ENCODE measurements at places on chromosomes 5 and 9. TPM values are rescaled to one million over a fixed set of nuclear protein-coding genes. Genes with fewer than 3 reads are reported as not detected.
A peak's percentile ranks its signal among the peaks of the same experiment; 100 is the strongest.

The FCN2 gene
- total RNA-seq, result not detected

The ADAMTSL2 gene
- total RNA-seq, result not detected

The SHOC1 gene
- not detected for total RNA-seq

The PRRT1B gene
- total RNA-seq, result not detected

The SLC4A9 gene
- total RNA-seq, result not detected

The SLC34A3 gene
- not detected for total RNA-seq

The NFIB gene
- total RNA-seq, result 0.20 TPM

The GABRA1 gene
- not detected for total RNA-seq

The AK6 gene
- total RNA-seq, result 9.8 TPM

The SCGB3A2 gene
- not detected for total RNA-seq

- no peaks in the 10 kb centered on the region for H3K4me1 ChIP-seq
- DNase-seq, result no peak
- H3K27ac ChIP-seq, result no peak overlapping the region
- no peaks in the 10 kb centered on the region for H3K27me3 ChIP-seq
- H3K4me3 ChIP-seq, result no peak overlapping the region
Observed at GRCh38 chr5:132679717-132680380, 6.1 kb downstream of the IL4 start.

- DNase-seq, result no peak
- no peaks in the 10 kb centered on the region for H3K27me3 ChIP-seq
- H3K4me3 ChIP-seq, result no peak overlapping the region
Observed at GRCh38 chr9:105193560-105193959, 50.9 kb upstream of the SLC44A1 start.

GRCh38 chr5:143572671-143573070, 169.2 kb upstream of the NR3C1 start:
- DNase-seq, result no peak
- no peaks in the 10 kb centered on the region for H3K27me3 ChIP-seq
- no peak overlapping the region for H3K4me3 ChIP-seq
- no peaks in the 10 kb centered on the region for H3K4me1 ChIP-seq
- no peaks in the 10 kb centered on the region for H3K36me3 ChIP-seq

- no peaks in the 10 kb centered on the region for H3K27me3 ChIP-seq
- DNase-seq, result no peak
- peaks cover 24% of the 10 kb centered on the region for H3K36me3 ChIP-seq
- H3K4me1 ChIP-seq, result peaks cover 12% of the 10 kb centered on the region
- no peak overlapping the region for H3K4me3 ChIP-seq
Observed at GRCh38 chr5:154046486-154046885, 7.7 kb downstream of the MFAP3 start.

DNA sequence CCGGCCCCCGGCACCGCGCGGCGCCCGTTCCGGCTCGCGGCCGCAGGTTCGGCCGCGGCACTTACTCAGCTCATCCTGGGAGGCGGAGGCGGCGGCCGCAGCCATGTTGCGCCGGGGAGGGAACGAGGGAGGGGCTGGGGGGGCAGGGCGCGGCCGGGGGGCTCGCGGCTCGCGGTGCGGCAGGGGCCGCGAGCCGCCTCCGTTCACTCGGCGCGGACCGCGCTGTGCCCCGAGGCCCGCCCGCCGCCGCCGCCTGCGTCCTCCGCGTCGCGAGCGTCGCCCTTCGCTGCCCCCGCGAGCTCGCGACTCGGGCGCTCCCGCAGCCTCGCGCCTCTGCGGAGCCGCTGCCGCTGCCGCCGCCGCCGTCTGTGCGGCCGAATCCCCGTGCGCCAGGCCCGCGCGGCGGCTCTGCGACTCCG, 735 bp downstream of the ECPAS start:
- H3K4me1 ChIP-seq, result peaks cover 12% of the 10 kb centered on the region
- H3K27ac ChIP-seq, result peak overlapping the region; percentile 79
- H3K36me3 ChIP-seq, result no peaks in the 10 kb centered on the region

- DNase-seq, result no peak
- H3K4me3 ChIP-seq, result no peak overlapping the region
- H3K27me3 ChIP-seq, result no peaks in the 10 kb centered on the region
- H3K27ac ChIP-seq, result no peak overlapping the region
- no peaks in the 10 kb centered on the region for H3K4me1 ChIP-seq
- H3K36me3 ChIP-seq, result no peaks in the 10 kb centered on the region
Observed at GRCh38 chr9:107064378-107064777, 201.4 kb downstream of the ZNF462 start.

GRCh38 chr5:58184910-58185309, 275.0 kb downstream of the PLK2 start:
- no peak overlapping the region for H3K27ac ChIP-seq
- DNase-seq, result no peak
- H3K27me3 ChIP-seq, result no peaks in the 10 kb centered on the region
- no peaks in the 10 kb centered on the region for H3K4me1 ChIP-seq
- no peak overlapping the region for H3K4me3 ChIP-seq

- H3K27ac ChIP-seq, result peak overlapping the region; percentile 88
- peak overlapping the region; percentile 65 for H3K4me3 ChIP-seq
- H3K4me1 ChIP-seq, result peaks cover 96% of the 10 kb centered on the region
Observed at GRCh38 chr5:170278611-170279458, 18.7 kb downstream of the LCP2 start.

DNA sequence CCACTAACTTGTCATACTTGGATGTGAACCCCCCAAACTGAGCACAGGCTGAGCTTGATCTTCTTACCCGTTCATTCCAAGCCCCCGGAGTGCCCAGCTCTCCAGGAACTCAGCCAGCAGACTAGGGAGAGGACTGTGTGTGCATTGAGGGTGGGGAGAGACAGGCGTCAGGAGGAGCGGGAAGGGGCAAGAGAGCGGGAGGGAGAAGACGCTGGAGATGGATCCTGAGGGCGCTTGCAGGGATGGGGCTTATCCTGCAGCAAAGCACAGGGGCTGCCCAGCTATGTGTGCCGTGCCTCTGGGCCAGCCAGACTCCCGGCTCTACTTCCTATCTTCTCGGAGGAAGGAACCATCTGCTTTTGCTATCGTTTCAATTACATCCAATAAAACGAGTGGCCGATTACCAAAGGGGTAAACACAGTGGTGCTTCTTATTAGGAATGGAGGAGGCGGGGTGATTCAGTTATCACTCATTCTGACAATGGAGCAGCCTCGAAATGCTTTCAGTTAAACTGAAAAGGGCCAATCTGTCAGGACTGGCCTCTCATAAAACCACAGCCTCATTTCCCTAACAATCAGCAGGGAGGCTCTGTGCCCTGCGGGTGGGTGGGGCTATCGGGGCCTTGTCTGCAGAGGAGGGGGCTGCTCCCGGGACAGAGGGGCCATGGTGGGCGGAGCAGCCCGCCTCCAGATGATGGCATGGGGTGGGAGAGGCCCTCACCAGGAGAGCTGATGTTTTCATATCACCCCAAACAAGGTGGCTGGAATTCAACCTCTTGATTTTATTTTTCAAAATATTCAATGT, 168.2 kb downstream of the DAB2IP start:
- no peaks in the 10 kb centered on the region for H3K4me1 ChIP-seq
- no peaks in the 10 kb centered on the region for H3K27me3 ChIP-seq
- DNase-seq, result no peak
- no peak overlapping the region for H3K4me3 ChIP-seq
- H3K27ac ChIP-seq, result no peak overlapping the region

DNA sequence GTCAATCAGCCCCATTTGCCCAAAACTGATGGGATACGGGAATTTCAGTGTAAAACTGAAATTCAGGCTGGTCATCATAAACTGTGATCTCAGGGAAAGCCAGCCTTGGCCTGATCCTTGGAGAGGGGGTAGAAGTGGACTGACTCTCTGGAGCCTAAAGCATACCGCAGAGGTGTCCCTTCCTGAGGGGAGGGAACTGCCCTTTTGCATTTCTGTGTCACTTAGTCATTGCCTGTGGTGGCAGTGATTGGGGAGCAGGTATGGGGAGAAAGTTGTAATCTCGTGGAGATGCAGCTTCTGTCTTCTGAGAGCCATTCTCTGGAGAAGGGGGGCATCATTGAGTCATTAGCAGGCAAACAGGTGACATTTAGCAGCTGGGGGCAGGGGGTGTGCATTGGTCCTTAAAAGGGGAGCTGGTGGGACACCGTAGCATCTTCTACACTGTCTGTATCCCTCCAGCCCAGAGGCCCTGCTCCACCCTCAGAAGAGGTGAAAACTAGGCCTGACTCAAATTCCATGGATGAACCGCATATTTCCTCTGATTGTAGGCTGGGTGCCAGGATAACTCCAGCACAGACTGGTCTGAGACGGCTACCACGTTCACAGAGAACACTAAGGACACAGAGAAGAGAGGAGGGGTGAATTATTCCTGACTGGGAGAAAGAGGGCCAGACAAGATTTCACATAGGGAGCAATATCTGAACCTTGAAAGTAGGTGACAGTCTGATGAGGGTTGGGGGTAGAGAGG, 143.3 kb downstream of the SEC61B start:
- no peaks in the 10 kb centered on the region for H3K4me1 ChIP-seq
- no peak overlapping the region for H3K27ac ChIP-seq
- peaks cover 3% of the 10 kb centered on the region for H3K27me3 ChIP-seq
- DNase-seq, result no peak

GRCh38 chr9:131329241-131329641, 39.7 kb downstream of the PLPP7 start:
- DNase-seq, result no peak
- no peak overlapping the region for H3K27ac ChIP-seq
- H3K4me1 ChIP-seq, result no peaks in the 10 kb centered on the region
- no peaks in the 10 kb centered on the region for H3K36me3 ChIP-seq
- no peak overlapping the region for H3K4me3 ChIP-seq

DNA sequence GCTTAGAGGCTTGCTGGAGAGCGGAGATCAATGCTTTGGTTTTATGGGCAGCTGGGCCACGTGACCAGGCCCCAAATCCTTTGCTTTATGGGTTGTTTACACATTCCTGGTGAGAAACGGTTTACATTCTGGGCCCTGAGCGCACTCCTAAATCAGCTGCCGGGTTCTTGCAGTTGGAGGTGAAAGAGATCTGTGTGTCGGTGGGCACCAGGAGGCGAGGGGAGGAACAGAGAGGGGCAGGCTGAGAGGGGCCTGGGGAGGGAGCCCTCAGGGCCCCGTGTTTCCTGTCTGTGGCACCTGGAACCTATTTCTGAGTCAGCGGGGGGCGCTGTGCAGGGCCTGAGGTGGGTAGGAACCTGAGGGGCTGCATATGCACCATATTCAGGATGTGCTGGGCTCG, 63.5 kb upstream of the HAND1 start:
- no peak overlapping the region for H3K27ac ChIP-seq
- no peak for DNase-seq
- H3K36me3 ChIP-seq, result no peaks in the 10 kb centered on the region
- no peaks in the 10 kb centered on the region for H3K4me1 ChIP-seq

DNA sequence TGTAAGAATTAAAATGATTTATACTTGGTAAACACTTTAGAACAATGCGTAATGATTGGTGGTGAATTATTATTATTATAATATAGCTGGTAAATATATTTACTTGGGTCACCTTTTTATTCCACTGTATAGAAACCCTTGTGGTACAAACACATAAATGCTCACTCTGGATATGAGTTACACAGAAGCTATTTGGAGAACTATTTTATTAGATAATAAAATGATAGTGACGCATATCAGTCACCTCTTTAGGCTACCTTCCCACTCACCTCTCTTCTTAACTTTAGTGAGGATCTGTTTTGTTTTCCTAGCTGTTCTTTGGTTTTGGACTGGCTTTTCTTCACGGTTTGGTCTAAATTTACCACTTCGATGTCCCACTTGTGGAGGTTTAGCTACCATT, 537.8 kb upstream of the DAP start:
- H3K27ac ChIP-seq, result no peak overlapping the region
- H3K27me3 ChIP-seq, result no peaks in the 10 kb centered on the region
- H3K4me3 ChIP-seq, result no peak overlapping the region
- H3K36me3 ChIP-seq, result no peaks in the 10 kb centered on the region

GRCh38 chr5:80711938-80712337, 57.2 kb upstream of the DHFR start:
- no peaks in the 10 kb centered on the region for H3K27me3 ChIP-seq
- H3K4me3 ChIP-seq, result no peak overlapping the region
- DNase-seq, result no peak
- H3K4me1 ChIP-seq, result no peaks in the 10 kb centered on the region

- H3K27me3 ChIP-seq, result peaks cover 4% of the 10 kb centered on the region
- no peak overlapping the region for H3K4me3 ChIP-seq
- H3K36me3 ChIP-seq, result no peaks in the 10 kb centered on the region
- no peaks in the 10 kb centered on the region for H3K4me1 ChIP-seq
- H3K27ac ChIP-seq, result no peak overlapping the region
- DNase-seq, result no peak
Observed at GRCh38 chr9:117414220-117414905, 494 bp downstream of the ASTN2 start.

DNA sequence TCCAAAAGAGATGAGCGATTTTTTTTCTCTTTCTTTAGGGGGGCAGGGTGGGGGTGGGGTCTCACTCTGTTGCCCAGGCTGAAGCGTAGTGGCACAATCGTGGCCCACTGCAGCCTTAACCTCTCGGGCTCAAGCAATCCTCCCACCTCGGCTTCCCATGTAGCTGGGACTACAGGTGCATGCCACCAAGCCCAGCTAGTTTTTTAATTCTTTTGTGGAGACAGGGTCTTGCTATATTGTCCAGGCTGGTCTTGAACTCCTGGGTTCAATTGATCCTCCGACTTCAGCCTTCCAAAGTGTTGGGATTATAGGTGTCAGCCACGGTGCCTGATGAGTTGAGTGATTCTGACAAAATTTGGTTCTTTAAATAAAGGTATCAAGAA, 127.0 kb downstream of the ARRDC3 start:
- DNase-seq, result no peak
- H3K27ac ChIP-seq, result no peak overlapping the region
- H3K27me3 ChIP-seq, result no peaks in the 10 kb centered on the region
- no peak overlapping the region for H3K4me3 ChIP-seq

DNA sequence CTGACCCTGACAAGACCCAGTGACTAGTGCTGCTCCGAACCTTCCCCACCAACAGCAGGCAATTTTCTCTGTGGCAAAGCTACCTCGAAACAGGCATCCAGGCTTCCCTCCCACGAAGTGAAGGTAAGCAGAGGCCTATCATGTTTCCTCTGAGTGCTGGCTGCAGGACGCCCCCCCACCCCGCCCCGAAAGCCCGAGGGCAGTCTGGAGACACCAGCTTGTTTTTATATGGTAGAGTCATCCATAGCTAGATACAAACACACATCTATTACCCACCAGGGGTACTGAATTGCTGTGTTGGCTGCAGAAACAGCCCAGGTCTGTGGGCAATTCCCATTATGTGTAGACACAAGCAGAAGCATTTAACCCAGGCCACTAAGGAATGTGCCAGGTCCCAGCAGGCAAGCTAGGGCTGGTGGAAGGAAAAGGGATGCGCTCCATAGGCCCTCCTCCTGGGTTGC, 40.4 kb downstream of the LIX1 start:
- H3K4me3 ChIP-seq, result no peak overlapping the region
- no peaks in the 10 kb centered on the region for H3K4me1 ChIP-seq
- no peak overlapping the region for H3K27ac ChIP-seq
- no peaks in the 10 kb centered on the region for H3K36me3 ChIP-seq
- H3K27me3 ChIP-seq, result peaks cover 4% of the 10 kb centered on the region

- DNase-seq, result no peak
- peaks cover 2% of the 10 kb centered on the region for H3K27me3 ChIP-seq
- H3K36me3 ChIP-seq, result no peaks in the 10 kb centered on the region
- no peak overlapping the region for H3K27ac ChIP-seq
- no peak overlapping the region for H3K4me3 ChIP-seq
Observed at GRCh38 chr5:147796556-147797308, 14.2 kb upstream of the JAKMIP2 start.

GRCh38 chr5:34459908-34460307, 196.2 kb upstream of the RAI14 start:
- H3K4me1 ChIP-seq, result no peaks in the 10 kb centered on the region
- H3K27ac ChIP-seq, result no peak overlapping the region
- H3K27me3 ChIP-seq, result no peaks in the 10 kb centered on the region
- H3K36me3 ChIP-seq, result no peaks in the 10 kb centered on the region

All from CD4-positive, CD25-positive, alpha-beta regulatory T cell (primary cell).